Thoracic aorta (tissue), 2 donors: ENCODE measurements at places on chromosomes 16 and 17.

DNA sequence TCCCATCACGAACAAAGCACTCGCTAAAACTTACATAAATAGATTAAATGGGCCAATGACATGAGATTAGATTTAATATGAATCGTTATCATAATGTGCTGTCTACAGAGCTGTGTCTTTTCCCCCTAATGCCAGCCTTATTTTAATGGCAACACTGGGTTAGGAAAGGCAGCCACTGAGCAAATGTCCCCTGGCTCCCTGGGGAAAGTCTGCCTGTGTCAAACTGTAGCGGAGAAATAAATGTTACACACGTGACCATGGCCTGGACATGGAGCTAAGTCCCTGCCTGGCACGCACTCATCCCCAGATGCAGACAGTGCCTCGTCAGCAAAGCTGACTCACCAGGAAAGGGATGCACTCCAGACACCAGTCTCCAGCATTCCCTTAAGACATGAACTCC, 61.3 kb upstream of the SDK2 start:
- DNase-seq: no peak

DNA sequence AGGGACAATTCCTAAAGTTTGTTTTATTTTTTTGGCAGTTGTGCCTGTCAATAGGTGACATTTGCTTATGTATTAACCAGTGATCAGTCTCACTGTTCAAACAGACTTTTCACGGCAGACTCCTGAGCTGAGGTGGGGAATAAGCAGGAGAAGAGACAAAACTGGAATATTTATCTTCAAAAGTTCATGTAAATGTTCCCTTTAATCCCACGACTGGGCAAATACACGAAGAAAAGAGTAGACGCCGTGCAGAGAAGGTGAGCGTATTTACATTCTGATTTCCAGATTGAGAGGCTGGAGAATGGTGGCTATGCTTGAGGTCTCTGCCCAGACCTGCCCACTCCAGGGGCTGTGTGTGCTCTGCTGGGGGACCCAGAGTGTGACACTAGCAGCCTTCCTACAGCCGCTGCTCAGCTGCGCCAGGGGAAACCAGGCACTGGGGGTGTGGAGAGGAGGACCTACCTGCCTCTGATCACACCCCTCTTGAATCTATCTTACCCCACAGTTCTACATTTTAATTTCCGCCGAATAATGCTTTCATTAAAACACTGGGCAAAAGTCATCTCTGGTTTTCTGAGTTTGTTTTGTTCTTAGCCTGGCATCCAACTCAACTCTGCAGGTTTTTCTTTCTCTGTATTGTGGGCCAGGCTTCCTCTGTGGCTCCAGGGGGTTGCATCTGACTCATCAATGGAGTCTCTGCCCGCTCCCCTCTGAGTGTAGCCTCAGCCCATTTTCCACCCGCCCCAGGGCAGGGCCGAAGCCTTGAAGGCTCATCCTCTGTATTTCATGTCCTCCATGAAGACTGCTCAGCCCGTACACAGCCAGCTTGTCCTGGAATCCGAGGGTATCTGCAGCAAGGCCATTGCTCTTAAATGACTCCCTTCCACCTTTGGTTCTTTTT, 237.1 kb downstream of the NTN1 start:
- DNase-seq: no peak

- no peak for DNase-seq
These were observed 38.7 kb downstream of the ESRP2 start for GRCh38 chr16:68197250-68197649.

DNA sequence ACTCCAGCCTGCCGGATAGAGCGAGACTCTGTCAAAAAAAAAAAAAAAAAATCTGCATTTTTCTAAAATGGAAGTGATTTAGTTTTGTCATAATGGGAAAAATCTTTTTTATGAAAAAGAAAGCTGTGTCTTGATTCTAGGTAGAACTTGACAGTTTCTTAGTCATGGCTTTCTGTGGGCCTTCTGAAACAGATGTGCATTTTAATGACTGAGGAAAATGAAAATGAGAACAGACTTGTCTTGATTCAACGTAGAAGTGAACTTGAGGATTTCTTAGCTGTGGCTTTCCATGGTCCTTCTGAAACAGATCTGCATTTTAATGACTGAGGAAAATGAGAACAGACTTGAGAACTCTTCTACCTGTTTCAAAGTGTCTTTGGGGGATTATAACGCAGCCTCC, 171.7 kb downstream of the VPS53 start:
- DNase-seq: no peak

GRCh38 chr16:66918803-66919568, at the start of gene CDH16:
CDH16 (minus strand) TSS chr16:66918885; CDS start chr16:66918065, 820 bp downstream.
- DNase-seq: no peak

- no peak for DNase-seq
These were observed 20.5 kb downstream of the SREBF1 start for GRCh38 chr17:17816240-17816814.

DNA sequence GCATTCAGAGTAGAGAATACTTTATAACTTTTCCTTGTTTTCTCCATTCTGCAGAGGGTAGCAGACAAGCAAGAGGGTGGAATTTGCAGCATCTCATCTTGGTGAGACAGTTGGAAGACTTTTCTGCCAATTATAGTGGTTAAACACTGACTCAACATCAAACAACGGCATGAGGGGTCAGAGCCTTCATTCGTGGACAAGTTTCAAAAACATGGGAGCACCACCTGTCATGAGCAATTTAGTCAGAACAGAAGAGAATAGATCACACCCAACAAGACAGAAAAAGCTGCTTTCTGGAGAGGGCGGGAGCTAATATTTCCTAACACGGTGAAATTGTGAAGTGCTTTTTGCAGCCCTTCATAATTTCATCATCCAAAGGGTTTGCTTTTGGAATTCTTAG, 17.9 kb upstream of the ZNF652 start:
- no peak for DNase-seq

- no peak for DNase-seq
These were observed 338.0 kb downstream of the WWOX start for GRCh38 chr16:78437352-78437968.

- DNase-seq: no peak
These were observed 225.5 kb downstream of the SOX9 start for GRCh38 chr17:72346306-72346705.

DNA sequence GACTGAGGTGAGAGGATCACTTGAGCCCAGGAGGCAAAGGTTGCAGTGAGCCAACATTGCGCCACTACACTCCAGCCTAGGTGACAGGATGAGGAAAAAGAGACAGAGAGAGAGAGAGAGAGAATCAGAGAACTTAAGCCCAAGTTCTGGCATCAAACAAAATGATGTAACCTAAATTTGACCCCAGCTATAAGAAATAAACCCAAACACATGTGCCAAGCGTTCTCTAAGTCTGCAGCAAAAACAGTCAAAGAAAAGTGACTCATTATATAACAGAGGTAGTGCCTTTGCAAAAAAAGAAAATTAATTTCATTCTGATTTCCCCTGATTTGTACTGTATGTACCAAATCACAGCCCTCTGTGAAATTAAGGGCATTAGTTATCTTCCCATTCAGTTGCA, 89.5 kb downstream of the CDH11 start:
- no peak for DNase-seq

GRCh38 chr17:39775031-39775430, 37.3 kb downstream of the GRB7 start:
- DNase-seq: no peak

DNA sequence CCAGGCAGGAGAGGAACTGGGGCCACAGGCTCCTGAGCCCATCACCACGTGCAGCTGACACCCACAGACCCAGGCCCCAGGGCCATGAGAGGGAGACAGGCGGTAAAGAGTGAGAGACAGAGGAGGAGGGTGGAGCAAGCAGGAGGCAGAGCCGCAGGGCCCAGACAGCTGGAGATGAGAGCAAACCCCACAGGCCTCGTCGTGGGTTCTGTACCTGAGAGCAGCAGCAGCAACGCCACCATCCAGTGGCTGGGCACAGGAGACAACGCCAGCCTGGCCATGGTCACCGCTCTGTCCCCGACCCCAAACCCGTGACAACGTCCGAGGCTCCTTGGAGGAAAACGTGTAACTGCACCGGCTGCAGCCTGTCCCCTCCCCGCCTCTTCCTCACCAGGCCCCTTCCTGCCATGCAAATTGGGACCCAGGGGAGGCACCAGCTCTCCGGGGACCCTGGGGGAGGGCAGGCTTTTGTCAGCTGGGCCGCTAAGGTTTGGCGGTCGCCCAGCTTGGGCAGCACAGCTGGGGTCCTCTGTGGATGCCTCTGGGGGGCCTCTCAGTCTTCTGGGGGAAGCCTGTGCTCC, at the start of gene CD79B:
CD79B (minus strand) TSS at position 351 of the 581 bp plus-strand sequence; CDS start at position 281, 70 bp downstream.
- DNase-seq: no peak

- DNase-seq: no peak
These were observed 250.3 kb upstream of the SOX9 start for GRCh38 chr17:71870546-71870862.

- DNase-seq: no peak
These were observed 11.4 kb upstream of the SLC38A10 start for GRCh38 chr17:81306491-81306890.

GRCh38 chr16:73813527-73813926, 483.1 kb upstream of the PSMD7 start:
- no peak for DNase-seq

DNA sequence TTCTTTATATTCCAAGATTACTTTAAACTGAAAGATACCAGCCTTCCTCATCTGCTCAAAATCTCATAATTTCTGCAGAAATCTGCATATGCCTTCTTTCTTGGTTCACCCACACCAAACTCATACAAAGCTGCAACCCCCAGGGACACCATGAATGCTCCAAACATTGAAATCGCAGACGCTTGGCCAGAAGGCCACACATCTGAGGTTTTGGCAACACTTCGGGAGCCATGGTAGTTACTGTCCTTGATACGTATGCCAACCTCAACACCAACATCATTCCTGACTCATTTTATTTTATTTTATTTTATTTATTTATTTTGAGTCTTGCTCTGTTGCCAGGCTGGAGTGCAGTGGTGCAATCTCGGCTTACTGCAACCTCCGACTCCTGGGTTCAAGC, 11.8 kb downstream of the GSPT1 start:
- DNase-seq: no peak

DNA sequence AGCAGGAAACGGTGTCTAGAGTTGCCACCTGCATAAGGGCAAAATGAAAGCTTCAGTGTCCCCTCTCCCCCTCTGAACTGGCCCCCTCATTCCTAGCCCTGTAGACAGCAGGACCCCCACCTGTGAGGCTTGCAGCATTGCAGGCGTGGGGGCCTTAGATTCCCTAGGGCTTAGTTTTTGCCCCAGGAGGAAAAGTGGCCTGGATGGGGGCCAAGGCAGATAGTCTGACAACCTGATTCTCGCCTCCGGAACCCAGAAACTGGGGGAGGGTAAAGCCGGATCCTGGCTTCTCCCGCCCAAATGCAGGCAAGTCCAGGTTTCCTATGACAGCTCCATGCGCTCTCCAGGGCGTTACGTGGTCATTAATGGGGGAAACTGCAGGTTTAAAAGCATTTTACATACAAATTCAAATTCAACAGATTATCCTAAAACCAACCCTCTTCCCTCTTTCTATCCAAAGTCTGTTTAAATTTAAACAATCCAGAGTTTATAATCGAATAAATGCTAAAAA, 678 bp upstream of the HOXB6 start:
- no peak for DNase-seq

DNA sequence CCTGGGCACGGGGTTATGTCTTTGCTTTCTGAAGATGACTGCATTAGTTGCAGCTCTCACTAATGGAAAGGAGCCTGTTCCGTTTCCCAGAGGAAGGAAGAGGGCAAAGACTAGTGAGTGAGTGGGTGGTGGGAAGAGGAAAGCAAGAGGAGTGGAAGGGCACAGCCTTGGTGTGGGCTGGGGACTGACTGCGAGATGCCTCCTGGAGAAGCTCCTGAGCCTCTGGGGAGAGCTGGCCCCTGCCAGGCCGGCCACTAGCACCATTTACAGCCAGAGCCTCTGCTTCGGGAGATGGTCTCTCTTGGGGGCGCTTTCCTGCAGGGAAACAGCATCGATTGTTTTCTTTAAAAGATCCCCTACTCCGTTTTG, 825 bp upstream of the RHBDL3 start:
- DNase-seq: no peak

GRCh38 chr16:20865420-20866131, 34.6 kb downstream of the DCUN1D3 start:
- DNase-seq: no peak

GRCh38 chr17:44307387-44308186, 814 bp upstream of the RUNDC3A start:
- DNase-seq: no peak

- DNase-seq: no peak
These were observed 15.2 kb downstream of the BCAR1 start for GRCh38 chr16:75236232-75236631.

- peak; percentile 95 for DNase-seq
These were observed 209.4 kb upstream of the CIBAR2 start for GRCh38 chr16:85321509-85322271.

- DNase-seq: no peak
These were observed 22.9 kb upstream of the TMEM220 start for GRCh38 chr17:10752696-10753095.

- no peak for DNase-seq
These were observed 10.0 kb downstream of the CNGB1 start for GRCh38 chr16:57960826-57961472.

DNA sequence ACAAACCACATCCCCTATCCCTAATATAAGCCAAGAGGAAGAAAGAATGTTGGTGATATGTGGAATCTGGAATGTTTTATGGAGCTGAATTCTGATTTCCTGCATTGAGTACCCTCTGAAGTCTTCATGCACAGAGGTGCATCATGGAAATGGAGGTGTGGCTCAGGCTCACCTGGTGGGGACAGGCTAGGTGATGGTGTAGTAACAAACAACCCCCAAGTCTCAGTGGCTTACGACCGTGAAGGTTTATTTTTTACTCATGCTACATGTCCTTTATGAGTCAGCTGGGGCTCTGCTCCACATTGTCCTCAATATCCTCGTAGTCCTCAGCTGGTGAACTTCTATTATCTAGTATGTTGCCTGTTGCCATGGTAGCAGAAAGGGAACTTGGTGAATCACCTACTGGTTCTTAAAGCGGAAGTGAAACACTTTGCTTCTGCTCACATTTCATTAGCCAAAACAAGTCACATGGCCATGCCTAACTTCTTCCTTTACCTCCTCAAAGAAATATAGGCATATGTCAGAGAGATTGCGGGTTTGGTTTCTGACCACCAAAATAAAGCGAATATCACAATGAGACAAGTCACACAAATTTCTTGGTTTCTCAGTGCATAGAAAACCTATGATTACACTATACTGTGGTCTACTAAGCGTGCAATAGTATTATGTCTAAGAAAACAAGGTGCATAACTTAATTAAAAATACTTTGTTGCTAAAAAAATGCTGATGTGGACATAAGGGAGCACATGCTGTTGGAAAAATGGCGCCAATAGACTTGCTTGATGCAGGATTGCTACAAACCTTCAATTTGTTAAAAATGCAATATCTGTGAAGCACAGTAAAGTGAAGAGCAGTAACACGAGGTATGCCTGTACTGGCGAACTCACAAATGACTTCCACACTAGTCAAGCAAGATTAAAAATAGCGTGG, at the start of gene PMFBP1:
PMFBP1 (minus strand) TSS at position 51 of the 930 bp plus-strand sequence. CDS start 947 bp downstream, outside the sequence.
- DNase-seq: peak; percentile 29

GRCh38 chr17:68777856-68778694, 176.9 kb upstream of the FAM20A start:
- no peak for DNase-seq

DNA sequence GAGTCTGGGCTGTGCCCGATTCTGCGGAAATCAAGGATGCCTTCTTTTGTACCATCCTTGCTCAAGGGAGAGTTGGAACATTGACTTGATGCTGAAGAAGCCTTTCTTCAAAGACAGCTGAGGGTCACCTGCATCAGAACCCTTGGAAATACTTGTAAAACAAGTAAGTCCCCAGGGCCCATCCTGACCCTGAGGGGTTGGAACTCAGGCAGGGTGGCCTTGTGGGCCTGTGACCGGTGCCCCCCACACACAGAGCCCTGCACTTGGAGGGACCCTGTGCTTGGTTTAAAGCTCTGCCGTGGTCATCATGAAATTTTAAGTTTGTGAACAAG, 56.9 kb downstream of the WIPI1 start:
- no peak for DNase-seq

- no peak for DNase-seq
These were observed 68.6 kb downstream of the ZZEF1 start for GRCh38 chr17:4073983-4074830.
